ENCODE measurements at places on chromosomes 5 and 9.

DNA sequence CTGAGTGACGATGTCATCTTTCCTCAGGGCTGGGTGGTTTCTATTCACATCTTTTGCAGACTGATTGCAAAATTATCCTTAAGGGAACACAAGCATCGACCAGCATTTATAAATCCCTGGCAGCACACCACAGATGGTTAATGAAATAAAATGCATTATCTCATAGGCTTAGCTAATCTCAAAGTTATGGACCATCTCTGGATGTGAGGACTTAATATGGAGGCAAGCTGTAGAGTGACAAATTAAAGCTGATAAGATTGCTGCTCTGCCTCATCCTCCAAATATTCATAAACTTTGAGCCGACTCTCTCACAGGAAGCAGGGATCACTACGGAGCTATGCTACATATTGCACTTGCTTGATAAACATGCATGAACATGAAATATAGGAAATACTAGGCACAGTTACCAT is 663.2 kb upstream of the RGMB start:
- peak; percentile 29 for DNase-seq

GRCh38 chr5:172104801-172105701 is 83.0 kb downstream of the STK10 start:
- no peak for DNase-seq

DNA sequence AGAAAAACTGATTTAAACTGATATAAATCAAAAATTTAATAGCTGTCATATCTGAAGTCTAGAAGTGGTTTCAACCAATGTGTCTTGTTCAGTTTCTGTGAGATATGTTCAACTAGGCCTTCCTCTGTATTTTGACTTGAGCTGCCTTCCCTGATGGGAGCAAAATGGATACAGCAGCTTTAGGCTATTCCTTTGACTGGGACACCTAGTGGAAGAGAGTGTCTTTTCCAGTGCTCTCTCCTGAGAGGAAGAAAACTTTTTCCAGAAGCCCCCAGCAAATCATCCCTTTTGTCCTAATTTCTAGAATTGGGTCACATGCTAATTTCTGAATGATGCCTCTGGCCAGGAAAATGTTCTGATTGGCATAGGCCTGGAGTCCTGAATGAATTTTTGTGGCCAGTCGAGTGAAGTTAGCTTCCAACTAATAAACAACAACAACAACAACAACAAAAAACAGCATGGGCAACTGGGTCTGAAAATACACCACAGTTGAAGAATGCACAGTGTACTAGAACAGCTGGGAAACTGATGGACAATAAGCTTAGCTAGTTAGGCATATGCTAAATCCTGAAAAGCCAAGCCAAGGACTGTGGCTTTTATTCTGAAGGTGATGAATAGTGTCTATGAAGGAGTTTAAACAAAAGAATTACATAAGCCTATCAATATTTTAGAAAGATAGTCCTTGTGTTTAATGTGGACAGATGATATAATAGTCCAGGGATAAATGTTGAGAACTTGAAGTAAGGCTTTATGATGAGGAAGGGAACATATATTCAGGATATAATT is 125.7 kb downstream of the FBN2 start:
- DNase-seq: no peak

GRCh38 chr5:68217528-68217927 is 2.0 kb downstream of the PIK3R1 start:
- no peak for DNase-seq
